ENCODE measurements at places on chromosomes 3 and 15.
A peak's percentile ranks its signal among the peaks of the same experiment; 100 is the strongest.

DNA sequence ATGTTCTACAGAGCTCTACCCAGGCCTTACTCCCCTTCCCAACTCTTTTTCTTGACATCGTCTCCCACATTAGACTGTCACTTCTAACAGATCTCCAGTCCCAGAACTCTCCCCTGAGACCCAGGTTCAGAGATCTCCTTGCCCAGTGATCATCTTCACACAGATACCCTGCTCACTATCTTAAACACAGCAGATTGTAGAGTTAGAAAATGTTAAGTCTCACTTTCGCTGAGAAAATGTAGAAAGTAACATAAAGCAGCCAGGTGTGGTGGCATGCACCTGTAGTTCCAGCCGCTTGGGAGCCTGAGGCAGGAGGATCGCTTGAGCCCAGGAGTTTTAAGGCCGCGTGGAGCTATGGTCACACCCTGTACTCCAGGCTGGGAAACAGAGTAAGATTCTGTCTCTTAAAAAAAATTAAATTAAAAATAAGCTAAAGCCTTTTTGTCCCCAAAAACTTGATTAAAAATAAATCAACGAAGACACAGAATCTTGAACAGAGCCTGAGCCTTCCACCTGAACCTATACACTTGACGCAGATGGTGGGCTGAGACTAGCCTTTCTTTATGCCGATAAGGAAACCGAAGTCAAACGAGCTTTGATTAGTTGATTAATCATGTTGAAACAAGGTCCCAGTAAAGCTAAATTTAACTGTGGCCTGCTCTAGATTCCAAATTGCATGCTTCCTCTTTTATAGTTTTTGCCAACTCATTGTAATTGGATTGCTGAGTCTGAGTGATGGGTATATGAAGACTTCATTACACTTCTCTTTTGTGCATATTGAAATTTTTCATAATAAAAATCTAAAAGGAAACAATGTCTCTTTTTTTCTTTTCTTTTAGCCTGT, 31.3 kb upstream of the BLM start:
- H3K27ac ChIP-seq: peak overlapping the region; percentile 92
- no peaks in the 10 kb centered on the region for H3K27me3 ChIP-seq
- no peak for DNase-seq
- H3K4me1 ChIP-seq: peaks cover 28% of the 10 kb centered on the region

- H3K4me1 ChIP-seq: no peaks in the 10 kb centered on the region
- peaks cover 6% of the 10 kb centered on the region for H3K27me3 ChIP-seq
- no peak overlapping the region for H3K27ac ChIP-seq
- no peak for DNase-seq
- no peak overlapping the region for H3K4me3 ChIP-seq
- no peaks in the 10 kb centered on the region for H3K36me3 ChIP-seq
Observed at GRCh38 chr3:66066963-66067617, 28.4 kb upstream of the MAGI1 start.

DNA sequence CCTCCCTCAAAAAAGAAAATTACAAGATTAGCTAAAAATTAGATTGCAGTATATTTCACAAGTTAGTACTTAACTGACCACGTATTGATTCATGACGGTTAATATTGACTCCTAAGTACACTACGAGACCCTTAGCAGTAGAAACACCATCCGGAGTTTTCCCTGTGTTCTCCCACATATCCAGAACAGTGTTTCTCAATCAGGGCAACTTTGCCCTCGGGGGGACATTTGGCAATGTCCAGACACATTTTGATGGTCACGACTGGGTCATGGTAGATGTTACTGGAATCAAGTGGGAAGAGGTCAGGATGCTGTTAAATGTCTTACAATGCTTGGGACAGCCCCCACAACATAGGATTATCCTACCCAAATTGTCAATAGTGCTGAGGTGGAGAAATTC, 40.7 kb upstream of the LIPC start:
- no peak overlapping the region for H3K4me3 ChIP-seq
- no peaks in the 10 kb centered on the region for H3K36me3 ChIP-seq
- DNase-seq: no peak
- no peak overlapping the region for H3K27ac ChIP-seq

DNA sequence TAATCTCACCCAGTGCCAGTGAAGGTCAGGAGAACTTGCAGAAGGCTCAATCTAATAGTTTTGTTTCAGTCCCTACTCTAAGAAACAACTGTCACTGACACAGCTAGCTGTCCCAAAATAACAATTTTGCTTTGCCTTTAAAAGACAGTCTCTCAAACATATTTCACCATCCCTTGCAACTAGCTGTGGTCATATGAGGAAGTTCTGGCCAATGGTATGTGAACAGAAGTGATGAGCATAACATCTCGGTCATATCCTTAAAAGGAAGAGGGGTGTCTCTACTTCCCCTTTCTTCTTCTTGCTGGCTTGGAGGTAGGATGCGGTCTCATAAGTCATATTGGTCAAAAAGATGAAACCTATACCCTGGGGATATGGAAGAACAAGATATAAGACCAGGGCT, 198.1 kb downstream of the NEK10 start:
- no peak overlapping the region for H3K27ac ChIP-seq
- H3K4me3 ChIP-seq: no peak overlapping the region
- H3K4me1 ChIP-seq: no peaks in the 10 kb centered on the region
- H3K36me3 ChIP-seq: no peaks in the 10 kb centered on the region
- DNase-seq: no peak

GRCh38 chr15:64452988-64453688, 7.2 kb upstream of the ZNF609 start:
- peaks cover 53% of the 10 kb centered on the region for H3K4me1 ChIP-seq
- H3K4me3 ChIP-seq: no peak overlapping the region
- no peaks in the 10 kb centered on the region for H3K27me3 ChIP-seq
- H3K27ac ChIP-seq: no peak overlapping the region
- H3K36me3 ChIP-seq: peaks cover under 1% of the 10 kb centered on the region
- DNase-seq: no peak

DNA sequence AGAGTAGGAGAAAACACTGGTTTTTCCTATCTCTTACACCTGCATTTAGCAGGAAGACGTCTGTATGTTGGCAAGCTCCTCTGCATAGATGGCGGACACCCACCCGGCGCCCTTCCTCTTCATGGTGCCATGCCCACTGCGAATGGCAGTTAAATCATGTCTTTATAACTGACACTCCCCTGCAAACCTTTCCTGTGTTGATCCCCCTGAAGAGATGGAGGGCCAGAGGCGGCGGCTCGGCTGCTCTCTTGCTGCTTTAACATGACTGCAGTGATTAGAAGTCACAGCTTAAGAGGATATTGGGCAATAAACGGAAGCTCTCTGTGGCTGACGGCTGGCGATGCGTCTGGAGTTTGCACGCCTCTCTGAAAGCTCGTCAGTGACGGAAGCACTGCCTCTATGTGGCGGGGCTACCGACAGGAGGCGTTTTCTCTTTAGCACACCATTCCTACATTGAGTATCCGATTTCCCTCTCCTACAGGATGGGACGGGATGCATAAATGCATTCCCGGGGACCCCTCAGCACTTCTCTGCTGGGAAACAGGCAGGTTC, 25.5 kb upstream of the SNRPA1 start:
- H3K27ac ChIP-seq: peak overlapping the region; percentile 74
- H3K4me3 ChIP-seq: peak overlapping the region; percentile 80
- no peaks in the 10 kb centered on the region for H3K36me3 ChIP-seq
- no peaks in the 10 kb centered on the region for H3K27me3 ChIP-seq

GRCh38 chr3:17232442-17232841, 347.7 kb downstream of the PLCL2 start:
- no peak overlapping the region for H3K27ac ChIP-seq
- no peak overlapping the region for H3K4me3 ChIP-seq
- H3K4me1 ChIP-seq: peaks cover 20% of the 10 kb centered on the region
- no peaks in the 10 kb centered on the region for H3K36me3 ChIP-seq
- no peaks in the 10 kb centered on the region for H3K27me3 ChIP-seq

- peaks cover 49% of the 10 kb centered on the region for H3K4me1 ChIP-seq
Observed at GRCh38 chr3:106013971-106014370, 145.2 kb upstream of the CBLB start.

- H3K4me3 ChIP-seq: no peak overlapping the region
- H3K27me3 ChIP-seq: no peaks in the 10 kb centered on the region
- H3K27ac ChIP-seq: no peak overlapping the region
- H3K36me3 ChIP-seq: no peaks in the 10 kb centered on the region
Observed at GRCh38 chr3:190446573-190447279, 3.0 kb downstream of the TMEM207 start.

- no peaks in the 10 kb centered on the region for H3K4me1 ChIP-seq
- peaks cover under 1% of the 10 kb centered on the region for H3K27me3 ChIP-seq
- no peaks in the 10 kb centered on the region for H3K36me3 ChIP-seq
- DNase-seq: no peak
Observed at GRCh38 chr15:79736435-79737000, 160.3 kb downstream of the MTHFS start.
